CD4-positive, alpha-beta T cell treated with Interferon gamma for 1 hour (primary cell): ENCODE measurements at places on chromosomes 7 and 10.

DNA sequence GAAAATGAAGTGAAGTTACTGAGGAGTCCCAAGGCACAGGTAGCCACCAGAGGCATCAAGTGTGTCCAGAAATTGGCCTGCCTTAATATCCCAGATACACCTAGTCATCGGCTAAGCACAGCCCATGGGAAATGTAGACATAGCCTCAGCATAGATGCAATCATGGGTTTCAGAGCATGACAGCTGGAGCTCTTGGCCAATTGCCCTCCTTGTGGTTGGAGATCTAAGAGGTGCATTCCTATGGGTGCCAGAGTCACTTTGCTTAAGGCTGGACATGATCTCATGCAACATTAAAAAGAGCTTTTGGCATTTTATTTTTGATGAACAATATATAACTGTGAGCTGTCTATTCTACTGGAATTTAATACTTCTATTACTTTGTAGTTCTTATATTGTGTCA, 758.0 kb upstream of the LRRTM3 start:
- no peak for DNase-seq

DNA sequence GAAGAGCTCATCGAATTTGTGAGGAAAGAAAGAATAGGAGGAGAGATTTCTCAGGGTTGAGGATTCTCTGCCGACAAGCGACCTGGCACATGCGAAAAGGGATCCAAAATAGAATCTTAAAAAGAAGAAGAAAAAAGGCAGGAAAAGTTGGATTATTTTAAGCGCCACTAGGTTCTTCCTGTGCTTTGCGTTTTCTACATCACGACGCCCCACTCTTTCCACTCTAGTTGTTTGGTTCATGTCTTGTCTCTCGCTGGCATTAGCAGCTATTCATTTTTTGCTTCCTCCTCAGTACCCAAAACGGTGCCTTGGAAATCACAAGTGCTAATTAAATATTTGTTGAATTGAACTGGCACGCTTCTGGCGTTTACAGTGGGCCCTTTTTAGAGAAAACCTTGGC, 674 bp upstream of the FRA10AC1 start:
- DNase-seq = no peak

- no peak for DNase-seq
These were observed 155.8 kb downstream of the MLLT10 start for GRCh38 chr10:21689881-21690280.

DNA sequence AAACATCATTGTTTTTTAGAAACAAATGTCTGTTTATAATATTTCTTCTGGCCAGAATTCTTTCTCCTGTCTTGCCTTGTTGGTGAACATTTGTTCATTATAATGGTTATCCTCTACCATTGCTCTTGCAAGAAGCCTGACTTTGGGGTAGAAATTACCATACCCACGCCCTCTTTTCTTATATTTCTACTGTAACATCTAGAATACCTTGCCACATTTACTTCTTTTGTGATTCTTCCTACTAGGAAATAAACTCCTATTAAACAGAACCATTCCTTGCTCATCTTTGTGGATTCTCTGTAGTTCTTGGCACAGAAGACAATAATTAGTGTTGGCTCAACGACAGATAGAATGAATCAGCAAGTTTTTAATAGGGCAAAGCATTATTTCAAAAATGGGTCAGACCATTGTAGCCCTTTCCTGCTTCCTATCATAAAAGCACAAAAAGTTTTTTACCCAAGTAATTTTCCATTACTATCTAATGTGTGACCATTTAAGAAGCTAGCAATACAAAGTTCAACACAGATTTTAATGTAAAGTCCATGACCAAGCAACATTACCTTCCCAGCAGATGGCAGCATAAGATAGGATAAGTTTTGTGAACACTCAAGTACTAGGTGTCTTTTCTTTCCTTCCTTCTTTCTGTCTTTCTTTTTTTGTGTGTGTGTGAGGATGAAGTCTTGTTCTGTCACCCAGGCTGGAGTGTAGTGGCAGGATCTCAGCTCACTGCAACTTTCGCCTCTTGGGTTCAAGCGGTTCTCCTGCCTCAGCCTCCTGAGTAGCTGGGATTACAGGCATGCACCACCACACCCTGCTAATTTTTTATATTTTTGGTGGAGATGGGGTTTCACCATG, 270.4 kb downstream of the HGF start:
- no peak for DNase-seq

DNA sequence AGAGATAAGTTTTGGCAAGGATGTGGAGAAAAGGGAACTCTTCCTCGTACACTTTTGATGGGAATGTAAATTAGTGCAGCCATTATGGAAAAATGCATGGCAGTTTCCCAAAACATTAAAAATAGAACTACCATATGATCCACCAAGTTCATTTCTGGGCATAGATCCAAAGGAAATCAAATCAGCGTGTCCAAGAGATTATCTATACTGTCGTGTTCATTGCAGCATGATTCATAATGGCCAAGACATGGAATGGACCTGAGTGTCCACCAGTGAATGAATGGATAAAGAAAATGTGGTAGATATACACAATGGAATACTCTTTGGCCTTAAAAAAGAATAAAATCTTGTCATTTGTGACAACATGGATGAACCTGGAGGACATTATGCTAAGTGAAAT, 70.3 kb upstream of the RSU1 start:
- DNase-seq = no peak

DNA sequence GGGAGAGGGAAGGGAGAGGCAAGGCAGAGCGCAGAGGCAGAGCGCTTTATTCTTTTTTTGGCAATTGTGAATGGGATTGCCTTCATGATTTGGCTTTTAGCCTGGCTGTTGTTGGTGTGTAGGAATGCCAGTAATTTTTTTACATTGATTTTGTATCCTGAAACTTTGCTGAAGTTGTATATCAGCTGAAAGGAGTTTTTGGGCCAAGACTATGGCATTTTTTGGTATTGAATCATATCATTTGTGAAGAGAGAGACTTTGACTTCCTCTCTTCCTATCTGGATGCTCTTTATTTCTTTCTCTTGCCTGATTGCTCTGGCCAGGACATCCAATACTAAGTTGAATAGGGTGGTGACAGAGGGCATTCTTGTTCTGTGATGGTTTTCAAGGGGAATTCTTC, 291.3 kb downstream of the REEP3 start:
- no peak for DNase-seq

GRCh38 chr10:4242561-4243035, 457.6 kb upstream of the KLF6 start:
- no peak for DNase-seq

DNA sequence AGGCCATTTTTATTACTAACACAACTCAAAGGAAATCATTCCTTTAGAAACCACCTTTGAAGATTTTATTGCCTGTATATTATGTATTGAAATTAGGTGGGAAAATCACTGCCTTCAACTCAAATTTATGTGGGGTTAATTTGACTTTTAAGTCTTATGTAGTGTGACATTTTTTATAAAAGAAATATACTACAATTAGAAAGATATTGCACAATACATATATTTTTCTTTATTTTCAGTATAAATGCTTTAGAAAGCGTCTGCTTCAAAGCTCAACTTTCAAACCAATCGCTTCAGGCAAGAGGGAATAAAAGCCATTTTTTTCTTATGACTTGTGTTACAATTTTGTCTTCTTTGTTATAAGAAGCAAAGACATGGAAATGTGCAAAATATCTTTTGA, 337.4 kb upstream of the ZWINT start:
- no peak for DNase-seq

GRCh38 chr10:2680821-2681220, 386.5 kb upstream of the PFKP start:
- DNase-seq = no peak

- no peak for DNase-seq
These were observed 181.8 kb upstream of the PFKP start for GRCh38 chr10:2885288-2886278.

- no peak for DNase-seq
These were observed 325.5 kb downstream of the LHFPL3 start for GRCh38 chr7:104653825-104654401.

GRCh38 chr10:14781763-14782162, 7.1 kb upstream of the FAM107B start:
- no peak for DNase-seq

GRCh38 chr10:47326927-47327330, 4.7 kb downstream of the GDF2 start:
- DNase-seq = no peak

DNA sequence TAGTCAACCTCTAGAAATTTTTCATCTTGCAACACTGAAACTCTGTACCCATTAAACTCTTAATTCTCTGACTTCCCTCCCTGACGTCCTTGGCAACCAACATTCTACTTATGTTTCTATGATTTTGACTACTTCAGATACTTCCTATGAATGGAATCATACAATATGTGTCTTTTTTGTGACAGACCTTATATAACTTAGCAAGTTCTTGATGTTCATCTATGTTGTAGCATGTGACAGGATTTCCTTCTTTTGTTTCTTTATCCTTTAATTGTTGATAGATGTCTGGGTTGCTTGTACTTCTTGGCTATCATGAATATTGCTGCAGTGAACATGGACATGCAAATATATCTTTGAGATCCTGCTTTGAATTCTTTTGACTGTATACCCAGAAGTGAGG, 240.8 kb downstream of the ADK start:
- DNase-seq = no peak
